ENCODE measurements at places on chromosomes 6 and 20.

- no peak for DNase-seq
Observed at GRCh38 chr6:3776881-3777507, 25.5 kb upstream of the PXDC1 start.

- peak; percentile 68 for DNase-seq
Observed at GRCh38 chr20:48283470-48284110, 498.3 kb upstream of the SULF2 start.

DNA sequence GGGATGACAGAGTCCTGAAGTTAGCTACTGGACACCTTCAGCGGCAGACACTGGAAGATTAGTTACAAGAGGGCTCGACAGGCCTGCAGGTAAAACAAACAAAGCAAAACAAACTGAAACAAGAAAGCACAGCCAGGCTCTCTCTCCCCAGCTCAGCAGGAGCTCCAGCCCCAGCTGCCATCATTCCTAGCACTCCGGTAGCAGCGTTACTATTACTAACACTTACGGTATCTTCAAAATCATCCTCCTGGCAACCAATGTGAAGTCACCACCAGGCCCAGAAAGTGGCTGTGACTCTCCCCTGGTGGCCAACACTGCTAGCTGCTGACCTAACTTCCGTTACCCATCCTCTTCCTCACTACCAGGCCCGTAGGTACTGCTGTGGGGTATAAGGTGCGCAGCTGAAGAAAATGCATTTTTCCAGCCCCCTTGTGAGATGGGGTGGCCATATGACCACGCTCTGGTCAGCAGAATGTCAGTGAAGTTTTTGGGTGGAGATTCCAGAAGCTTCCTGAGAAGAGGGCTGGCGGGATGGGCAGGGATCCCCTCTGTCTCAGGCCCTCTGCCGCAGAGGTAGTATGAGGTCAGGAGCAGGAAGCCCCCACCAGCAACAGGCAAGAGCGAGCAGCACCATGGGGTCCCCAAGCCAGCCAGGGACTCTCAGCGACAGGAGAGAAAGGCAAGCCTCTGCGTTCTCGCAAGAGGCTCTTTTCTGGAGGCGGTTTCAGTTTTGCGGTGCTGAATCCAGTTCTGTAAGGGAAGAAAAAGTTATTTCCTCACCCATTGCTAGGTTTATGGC, 37.4 kb upstream of the TBXT start:
- no peak for DNase-seq

DNA sequence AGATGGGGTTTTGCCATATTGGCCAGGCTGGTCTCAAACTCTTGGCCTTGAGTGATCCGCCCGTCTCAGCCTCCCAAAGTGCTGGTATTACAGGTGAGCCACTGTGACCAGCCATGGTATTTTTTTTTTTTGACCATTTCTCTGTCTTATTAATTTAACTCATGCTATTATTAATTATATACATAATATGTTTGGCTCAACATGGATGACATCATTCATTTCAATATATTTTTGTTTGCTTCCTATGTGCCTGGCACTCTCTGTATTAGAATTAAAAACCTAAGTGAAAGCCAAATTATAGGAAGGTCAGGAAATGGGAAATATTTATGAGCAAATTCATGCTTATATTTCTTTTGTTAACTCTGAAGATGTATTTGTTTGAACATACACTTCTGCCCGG, 55.8 kb upstream of the AKIRIN2 start:
- no peak for DNase-seq

DNA sequence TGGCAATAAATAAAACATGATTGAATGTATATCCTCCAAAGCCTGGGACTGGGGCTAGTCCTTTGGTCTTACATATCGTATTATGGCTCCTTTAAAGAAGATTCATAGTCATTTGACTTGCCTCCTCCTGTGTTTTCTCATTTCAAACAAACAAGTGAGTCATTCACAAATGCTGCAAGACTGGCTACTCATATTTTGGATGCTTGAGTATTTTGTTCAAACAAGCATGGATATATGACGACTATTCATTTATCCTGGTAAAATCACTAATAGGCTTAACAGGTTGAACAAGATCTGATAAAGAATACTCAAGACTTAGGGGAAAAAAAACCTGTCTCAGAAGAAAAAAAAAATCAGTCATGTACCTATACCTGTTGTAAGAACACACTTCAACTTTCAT, 111.1 kb upstream of the CCDC28A start:
- no peak for DNase-seq

DNA sequence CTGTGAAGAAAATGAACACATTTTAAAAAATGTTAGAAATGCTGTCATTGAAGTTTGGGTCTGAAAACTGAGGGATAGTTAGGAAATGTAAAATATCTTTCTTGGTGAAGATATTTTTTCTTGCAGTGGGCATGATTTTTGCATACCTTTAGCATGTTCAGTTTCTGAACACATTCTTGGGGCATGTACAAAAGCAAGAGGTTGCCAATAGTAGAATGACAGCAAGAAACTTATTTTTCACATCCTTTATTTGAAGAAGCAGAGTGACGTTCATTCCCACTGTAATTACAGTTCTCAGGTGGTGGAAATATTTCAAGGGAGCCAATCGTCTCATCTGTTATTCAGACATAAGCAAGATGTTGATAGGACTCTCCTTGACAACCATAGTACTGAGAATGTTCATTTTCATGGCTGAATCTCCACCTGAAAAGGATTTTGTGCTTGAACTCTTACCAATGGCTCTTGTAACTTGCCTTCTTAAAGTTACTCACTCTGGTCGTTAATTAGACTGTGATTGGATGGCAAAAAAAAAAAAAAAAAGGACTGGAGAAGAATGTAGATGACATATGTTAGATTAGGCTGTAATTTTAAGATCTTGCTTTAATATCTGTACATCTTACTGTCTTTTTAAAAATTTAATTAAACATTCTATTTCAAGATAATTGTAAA, 74.4 kb downstream of the DOK5 start:
- DNase-seq: no peak

- DNase-seq: no peak
Observed at GRCh38 chr20:2210646-2211552, 84.9 kb upstream of the TGM3 start.

GRCh38 chr6:28349892-28350737, at the start of gene ZKSCAN3:
Gene ZKSCAN3 (plus strand): TSS chr6:28349947. CDS start chr6:28359587, 9,640 bp downstream.
- peak; percentile 55 for DNase-seq

DNA sequence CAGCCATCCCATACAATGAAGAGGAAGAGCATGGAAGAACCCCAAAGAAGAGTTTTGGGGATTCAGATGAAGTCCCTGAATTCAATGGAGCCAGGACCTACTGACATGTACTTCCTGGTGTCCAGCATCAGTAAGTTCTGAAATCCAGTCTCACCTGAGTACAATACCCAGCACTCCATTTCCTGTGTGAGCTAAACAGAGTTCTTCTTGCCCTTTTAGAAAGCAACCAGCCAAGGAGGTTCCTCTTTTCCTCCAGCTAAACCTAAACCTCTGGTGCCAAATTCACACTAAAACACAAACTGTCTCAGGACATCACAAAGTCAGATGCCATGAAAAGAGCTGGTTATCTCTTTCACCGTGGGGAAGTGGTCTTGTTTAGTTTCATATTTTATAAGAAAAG, 71.5 kb downstream of the PKHD1 start:
- no peak for DNase-seq

DNA sequence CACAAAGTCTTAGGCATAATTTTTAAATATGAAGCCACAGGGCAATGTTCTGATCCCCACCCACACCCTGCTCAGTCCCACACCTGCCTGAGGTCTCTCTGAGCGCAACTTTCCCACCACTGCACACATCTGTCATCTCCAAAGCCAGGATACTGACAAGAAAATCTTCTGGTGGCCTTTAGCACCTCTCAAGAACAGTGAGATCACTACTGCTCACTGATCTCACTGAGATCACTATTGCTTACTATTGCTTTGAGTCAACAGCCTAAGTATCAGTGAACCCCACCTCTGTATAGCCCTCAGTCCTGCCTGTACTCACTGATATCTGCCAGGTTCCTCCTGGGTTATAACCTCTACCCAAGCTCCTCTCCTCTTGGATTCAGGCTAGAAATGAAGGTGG, 6.4 kb downstream of the TNFRSF21 start:
- DNase-seq: no peak

DNA sequence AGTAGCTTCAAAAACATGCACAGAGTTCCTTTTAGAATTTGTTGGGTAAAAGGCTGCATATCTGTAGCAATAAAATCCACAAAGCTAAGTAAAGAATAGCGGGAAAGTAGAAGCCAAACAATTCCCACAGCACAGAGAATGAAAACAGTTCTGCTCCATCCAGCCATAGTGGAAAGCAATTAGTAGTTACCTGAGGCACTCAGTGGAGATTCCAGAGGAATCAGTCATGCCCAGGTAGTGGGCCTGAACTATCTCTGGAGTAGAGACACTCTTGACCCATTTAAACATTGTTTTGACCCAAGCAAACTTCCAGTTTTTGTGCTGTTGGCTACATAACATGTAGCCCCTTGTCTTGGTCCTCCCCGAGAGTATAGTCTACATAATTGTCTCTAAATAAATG, 559.5 kb upstream of the PTCHD4 start:
- DNase-seq: no peak
